ENCODE measurements at places on chromosomes 4 and X.

DNA sequence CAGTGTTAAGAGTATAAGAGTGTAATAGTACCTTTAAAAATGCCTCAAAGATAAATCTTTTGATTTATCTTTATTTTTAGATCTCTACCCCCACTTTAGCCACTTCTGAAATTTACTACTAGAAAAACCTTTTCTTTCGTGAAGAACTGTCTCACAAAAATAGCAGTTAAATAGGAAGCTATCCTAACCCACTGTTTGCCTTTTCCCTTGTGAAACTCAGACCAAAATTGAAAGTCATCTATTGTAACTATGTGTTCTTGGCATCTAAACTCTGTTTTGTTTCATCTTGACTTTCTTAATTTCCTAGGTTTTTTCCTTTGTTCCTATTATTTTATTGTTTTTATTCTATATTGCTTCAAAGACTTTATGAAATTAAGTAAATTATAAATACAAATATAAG is 7.8 kb upstream of the TMEM144 start:
- DNase-seq: no peak

DNA sequence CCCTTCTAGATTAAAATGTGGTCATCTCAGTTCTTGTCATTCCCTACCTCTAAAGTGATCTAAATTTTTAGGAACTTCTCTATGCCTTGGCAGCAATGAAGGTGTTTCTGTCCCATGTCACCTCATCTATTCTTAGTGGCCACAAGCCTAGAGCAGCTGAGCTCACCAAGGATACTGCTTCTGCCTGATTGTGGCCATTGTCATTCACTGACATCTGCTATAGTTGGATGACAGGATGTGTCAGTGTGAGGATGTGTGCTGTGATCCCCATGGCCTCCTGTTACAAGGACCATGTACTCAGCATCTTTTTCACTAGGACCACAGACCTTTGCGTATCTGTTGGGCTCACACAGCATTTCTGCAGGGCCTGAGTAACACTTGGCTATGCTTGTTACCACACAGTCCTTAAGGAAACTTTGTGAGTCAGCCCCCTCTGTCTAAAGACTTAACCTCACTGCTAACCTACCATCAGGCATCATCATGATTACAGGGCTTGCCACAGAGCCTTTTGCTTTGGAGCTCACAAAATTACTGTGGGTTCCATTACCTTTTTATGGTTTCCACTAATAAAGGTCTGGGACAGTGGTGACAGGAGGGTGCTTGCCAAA is 421.0 kb downstream of the ADAM29 start:
- DNase-seq: no peak

DNA sequence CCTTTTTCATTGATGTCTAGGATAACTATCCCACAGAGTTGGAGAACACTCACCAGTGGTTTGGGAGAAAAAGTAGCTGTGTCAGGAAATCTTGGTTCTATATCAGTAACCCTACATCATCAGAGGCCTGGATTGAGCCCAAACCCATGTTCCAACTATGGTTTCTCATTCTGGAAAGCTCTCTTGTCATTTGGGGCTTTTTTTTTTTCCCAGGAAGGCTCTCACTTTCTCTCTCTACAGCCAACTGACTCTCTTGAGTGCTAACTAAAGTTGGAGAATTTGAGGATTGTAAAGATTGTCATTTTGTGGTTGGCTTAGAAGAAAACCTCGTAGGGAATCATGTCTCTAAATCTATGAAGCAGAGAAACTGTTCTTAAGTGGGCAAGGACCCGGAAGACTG is 228.2 kb upstream of the DIPK2B start:
- DNase-seq: no peak

GRCh38 chrX:30713061-30713525 is 59.9 kb downstream of the GK start:
- DNase-seq: peak; percentile 78

DNA sequence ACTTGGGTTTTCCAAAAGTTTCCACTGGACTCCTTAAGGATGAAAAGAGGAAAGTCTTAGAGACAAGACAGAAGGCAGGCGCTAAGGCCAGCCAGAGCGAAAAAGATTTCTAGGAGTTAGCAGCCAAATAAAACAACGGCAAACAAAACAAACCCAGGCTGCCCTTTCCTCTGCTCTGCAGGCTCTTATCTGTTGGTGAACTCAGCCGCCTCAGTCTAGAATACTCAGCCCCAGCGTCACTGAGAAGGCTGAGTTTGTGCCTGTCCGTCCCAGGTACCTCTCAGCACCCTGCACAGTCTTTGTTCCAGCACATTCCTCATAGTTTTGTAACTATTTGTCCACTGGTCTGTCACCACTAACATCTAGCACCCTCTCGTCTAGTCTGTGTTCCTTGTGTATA is 75.6 kb upstream of the FAM9C start:
- DNase-seq: no peak

DNA sequence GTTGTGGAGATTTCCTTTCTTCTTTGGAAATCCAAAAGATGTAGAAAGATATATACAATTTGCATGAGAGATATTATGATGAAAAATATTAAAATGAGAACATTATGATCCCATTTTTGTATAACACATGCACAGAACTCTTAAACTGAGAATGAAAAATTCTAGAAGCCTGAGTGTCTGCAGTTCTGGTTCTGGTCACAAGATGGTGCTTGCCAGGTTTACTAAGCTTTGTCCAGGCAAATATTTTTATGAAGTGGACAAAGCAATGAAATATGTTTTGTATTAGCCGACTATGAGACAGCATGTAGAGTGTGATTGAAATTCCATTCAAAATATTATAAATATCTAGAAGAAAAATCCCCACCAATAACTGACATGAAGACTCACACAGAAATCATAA is 2.2 kb downstream of the PWWP3B start:
- DNase-seq: no peak

DNA sequence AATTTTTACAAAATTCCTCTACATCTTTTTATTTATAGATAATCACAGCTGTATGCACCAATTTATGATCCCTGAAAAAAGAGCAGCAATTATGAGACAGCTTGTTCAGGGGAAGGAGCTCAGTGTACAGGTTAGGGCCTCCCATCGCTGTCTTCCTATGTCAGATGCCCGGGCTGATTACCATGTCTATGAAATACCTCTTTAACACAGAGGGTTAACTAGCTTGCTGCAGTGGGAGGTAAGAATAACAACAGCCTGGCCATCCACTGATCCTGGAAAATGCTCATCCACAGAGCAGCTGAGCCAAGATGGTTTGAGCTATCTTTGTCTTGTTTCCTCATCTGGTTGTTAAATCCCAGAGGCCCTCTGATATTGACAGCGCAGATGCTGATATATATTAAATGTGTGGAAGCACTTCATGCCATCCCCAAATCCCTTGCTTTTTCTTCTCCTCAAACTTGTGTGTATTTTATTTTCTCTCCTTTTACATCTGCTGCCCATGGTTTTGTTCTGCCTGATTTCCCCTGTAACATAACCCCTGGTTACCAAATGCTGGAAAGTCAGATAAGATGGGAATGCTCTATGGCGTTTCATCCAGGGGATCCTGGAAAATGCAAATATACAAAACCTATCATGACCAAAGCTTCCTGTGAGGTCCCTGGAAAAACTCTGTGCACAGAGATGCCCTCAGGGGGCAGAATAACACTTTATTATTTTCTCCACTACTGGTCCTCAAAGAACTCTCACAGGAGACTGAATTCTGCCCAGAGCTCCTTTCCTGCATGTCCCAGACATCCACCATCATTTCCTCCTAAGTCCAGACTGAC is 85.8 kb upstream of the PUDP start:
- no peak for DNase-seq

- no peak for DNase-seq
Observed at GRCh38 chrX:130861462-130861861, 41.5 kb downstream of the ENOX2 start.

- DNase-seq: no peak
Observed at GRCh38 chr4:100509386-100509785, 8.4 kb downstream of the EMCN start.

GRCh38 chrX:114097866-114098265 is 486.0 kb upstream of the HTR2C start:
- no peak for DNase-seq

DNA sequence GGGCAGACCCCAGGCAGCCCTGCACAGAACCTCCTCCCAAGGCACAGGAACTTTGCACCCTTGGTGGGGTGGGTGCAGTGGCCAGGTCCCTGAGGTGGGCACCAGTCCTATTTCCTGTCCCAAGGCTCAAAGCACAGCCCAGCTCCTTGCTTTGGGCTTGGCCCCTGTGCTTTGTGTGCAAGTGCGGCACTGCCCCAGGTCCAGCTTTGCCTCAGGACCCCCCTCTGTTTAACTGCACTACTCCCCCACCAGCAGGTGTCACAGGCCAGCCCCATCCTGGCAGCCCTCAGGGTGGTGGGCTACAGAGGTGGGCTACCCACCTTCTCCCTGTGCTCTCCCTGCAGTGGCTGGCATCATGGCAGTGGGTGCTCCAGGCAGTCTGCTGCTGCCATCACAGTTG is 2469.0 kb downstream of the PCDH7 start:
- no peak for DNase-seq

DNA sequence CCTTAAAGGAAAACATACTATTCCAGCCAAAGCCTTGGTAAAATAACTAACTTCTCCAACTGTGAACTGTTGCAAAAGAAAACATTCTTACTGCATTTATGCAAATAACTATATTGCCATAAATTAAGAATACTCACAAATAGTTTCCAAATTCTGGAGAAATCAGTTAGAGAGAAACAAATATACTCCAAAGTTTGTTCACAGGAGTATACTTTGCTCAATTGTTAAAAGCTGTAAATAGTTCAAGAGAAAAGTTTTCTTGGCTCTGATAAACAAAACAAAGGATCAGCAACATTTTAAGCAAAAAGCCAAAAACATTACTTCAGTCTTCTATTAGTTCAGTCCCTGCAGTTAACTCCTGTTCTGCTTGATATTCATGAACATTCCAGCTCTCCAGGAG is 83.0 kb downstream of the EIF4E start:
- DNase-seq: no peak

DNA sequence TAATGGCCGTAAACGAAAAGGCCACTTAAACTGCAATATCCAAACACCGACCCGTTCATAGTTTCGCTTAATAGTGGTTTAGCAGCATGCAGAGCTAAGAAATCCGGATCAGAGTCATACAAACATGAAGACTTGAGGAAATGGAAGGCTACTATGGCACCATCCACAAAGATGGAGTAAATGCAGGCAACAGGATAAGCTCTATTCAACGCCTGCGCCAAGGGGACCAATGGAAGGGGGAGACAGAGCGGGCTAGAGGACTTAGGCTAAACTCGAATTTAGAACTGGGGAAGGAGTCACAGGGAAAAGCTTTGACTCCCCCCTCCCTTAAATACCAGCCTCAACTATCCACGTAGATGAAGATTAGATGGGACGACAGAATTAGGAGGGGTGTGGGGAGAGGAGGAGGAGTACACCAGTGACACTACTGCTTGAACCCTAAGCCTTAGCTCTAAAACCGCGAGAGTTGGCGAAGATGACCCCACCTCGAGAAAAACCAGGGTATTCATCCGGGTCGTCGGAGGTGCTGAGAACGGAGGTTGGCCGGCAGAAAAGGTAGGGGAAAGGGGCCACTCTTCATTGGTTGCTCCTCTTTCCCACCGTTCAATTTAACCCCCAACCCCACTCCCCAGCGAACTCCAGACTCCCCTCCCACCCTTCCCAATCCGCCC is 3.5 kb downstream of the HUWE1 start:
- DNase-seq: peak; percentile 75

DNA sequence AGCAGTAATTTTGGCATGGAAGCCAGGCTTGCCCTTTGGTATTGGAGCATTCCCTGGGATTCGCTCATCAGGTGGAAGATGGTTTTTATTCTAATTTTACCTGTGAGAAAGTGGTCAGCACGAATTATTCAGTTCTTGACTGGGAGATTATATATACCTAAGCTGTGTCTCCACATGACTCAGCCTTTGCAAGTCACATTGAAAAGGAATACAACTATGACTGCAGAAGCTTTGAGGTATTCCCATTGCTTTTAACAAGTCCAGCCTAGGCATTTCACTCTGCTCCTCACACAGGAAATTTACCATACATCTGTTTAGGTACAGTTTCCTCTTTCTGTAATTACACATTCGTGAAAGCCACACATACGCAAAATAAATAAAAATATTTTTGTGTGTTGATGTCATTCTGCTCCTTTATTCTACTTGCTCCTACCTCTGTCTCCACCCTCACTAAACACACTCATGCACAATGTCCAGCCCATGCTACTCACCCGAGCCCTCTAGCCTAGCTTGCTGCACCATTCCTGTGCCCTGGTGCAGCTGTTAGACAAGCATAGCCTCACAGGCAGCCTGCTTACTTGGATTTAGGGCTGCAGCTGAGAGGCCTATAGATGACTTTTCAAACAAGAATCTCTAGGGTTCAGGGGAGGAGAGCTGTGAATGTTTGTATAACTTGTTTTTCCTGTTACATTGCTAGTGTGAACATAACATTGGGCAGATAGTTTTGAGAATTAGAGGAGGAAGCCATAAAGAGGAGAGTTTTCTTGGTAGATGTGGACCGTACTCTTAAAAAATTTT is 504.4 kb upstream of the FAT1 start:
- DNase-seq: no peak

DNA sequence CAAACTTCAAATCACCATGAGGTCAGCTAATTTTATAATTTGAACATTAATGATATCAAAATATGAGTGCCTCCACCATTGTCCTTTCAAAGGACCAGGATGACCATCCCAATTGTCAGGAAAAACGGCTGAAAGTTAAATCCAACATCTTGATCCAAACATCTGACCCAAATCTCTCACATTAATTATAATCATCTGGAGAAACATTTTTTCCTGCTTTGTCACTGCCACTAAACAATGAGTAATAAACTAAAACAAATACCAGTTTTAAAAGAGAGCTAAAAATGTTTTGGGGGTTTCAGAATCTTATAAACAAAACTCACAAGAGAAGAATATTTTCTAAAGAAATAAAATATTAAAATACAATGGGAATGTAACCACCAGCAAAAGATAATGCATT is 45.7 kb upstream of the NDST4 start:
- no peak for DNase-seq

GRCh38 chr4:52585379-52585778 is 73.7 kb downstream of the USP46 start:
- no peak for DNase-seq

DNA sequence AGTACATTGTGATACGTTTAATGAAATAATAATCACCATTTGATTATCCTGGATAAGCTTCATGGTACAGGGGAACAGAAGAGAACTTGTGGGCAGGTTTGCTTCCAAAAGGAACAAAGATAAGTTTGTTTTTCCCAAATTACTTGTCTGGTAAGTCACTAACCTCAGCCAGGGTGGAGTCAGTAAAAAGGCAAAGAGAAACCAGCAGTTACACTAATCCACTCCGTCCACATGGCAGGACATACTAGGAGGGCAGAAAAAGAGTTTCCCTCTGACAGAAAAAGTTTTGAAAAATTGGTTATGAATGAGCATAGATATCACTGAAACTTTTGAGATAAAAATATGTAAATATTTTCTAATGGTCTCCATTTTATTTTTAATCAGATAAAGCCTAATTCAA is 285.9 kb downstream of the IL15 start:
- no peak for DNase-seq

Data from erythroblast (primary cell).